ENCODE measurements at places on chromosomes 4 and X. TPM values are rescaled to one million over a fixed set of nuclear protein-coding genes. Genes with fewer than 3 reads are reported as not detected.

DNA sequence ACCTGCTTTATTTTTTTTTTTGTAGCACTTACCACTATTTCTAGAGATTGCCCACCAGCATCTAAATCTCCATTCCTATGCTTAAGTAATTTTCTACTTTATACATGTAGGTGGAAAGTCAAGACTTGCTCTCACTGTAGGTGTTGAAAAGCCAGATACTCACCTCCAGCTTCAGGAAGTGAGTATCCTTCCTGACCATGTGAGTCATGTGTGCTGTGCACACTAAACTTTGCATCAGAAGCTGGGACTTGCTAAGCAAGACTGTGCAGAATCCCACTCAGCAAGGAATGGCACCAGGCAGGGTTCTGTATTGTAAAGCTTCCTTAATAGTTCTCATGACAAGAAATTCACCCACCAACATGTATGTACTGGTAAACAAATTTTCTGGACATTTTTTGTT is 151.8 kb downstream of the POU4F2 start:
- no peak for DNase-seq

GRCh38 chrX:1358793-1359476 is 22.4 kb downstream of the IL3RA start:
- no peak for DNase-seq

DNA sequence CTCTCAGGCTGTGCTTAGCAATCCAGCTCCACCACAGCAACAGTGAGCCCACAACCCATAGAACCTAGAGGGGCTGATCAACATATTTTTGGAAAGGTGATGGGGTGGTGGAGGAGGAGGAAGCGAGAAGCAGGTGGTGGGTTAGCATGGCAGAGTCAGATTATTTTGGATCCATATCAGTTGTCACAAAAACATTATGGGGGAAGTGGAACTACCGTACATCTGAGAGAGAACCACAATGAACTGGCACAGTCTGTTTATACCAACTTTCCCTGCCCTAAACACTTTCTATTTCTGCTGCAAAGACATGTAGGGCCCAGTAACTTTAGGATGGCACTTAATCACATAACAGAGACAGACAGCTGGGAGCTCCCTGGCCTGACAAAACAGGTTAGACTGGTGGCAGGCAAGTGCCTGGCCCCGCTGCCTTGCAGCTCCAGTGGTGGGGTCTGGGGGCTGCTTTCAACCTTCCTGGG is 4.3 kb downstream of the SLC9A7 start:
- DNase-seq, result no peak

DNA sequence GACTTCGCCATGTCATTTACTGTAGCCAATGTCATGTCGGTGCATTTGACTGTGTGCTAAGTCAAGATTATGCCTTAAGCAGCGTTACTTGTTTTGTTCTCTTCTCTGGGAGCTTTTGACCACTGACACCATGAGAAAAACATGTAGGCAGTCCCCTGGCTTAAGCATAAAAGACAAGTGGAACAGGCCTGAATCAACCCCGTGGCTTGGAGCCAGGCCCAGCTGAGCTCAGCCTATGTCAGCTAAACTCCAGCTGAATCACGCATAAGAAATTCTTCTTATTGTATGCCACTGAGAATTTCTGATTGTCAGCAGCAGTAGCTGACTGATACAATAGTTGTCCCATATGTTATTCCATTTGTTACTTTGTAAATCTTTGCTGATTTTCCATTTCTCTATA is 261.9 kb downstream of the CBLL2 start:
- peak; percentile 73 for DNase-seq

- DNase-seq, result no peak
Observed at GRCh38 chr4:77826275-77826674, 7.1 kb upstream of the CNOT6L start.

GRCh38 chr4:189804894-189805293 is 135.8 kb upstream of the FRG1 start:
- no peak for DNase-seq

- no peak for DNase-seq
Observed at GRCh38 chr4:152708796-152709195, 29.0 kb upstream of the TMEM154 start.

- no peak for DNase-seq
Observed at GRCh38 chrX:148813422-148813821, 313.0 kb downstream of the AFF2 start.

CBR4 gene
- total RNA-seq, result 11.9 TPM

USP27X gene
- total RNA-seq, result 2.1 TPM

CTAG2 gene
- not detected for total RNA-seq

MANBA gene
- total RNA-seq, result 21.1 TPM

CLNK gene
- total RNA-seq, result not detected

AKAP14 gene
- total RNA-seq, result not detected

POF1B gene
- total RNA-seq, result not detected
